Activated naive CD4-positive, alpha-beta T cell (primary cell): ENCODE measurements at places on chromosomes 3 and 15.
A peak's percentile ranks its signal among the peaks of the same experiment; 100 is the strongest.

DNA sequence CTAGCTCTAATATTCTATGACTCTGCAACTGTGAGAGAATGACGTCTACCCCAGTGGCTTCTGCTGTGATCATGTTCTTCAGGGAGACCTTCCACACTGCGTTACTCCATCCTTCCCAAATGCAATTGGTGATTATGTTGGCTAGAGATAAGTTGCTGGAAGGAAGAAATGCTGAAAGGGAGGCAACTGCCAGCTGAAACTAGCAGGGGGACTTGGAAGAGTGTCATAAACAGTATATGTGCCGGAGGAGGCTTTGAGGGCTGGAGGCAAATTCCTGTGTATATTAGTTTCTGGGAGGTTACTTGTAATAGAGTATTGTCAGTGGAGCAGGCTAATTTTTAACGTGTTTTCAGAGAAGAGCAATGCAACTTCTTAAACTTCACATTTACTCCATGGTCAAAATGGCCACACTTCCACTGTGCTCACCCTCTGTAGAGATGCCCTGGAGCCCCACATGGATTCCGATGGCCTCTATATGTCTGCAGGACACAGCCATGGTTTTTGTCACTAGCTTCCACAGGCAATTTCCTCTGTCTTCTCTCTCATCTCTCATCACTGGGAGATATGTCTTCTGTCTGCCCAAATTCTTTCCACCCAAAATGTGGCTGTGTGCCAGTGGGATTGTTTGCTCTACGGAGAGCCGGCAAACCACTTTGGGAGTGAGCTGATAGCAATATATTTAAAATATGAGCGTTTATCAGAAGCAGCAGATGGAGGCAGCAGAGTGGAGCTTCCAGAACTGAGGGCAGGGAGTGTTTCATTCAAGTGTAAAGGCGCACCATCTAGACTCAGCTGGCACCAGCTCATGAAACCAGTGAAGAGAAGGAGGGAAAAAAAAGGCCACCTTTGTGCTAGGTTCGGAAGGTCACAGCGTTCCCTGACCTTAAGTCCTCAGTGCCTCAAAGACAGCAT lies 13.3 kb upstream of the CD47 start:
- no peak for DNase-seq

DNA sequence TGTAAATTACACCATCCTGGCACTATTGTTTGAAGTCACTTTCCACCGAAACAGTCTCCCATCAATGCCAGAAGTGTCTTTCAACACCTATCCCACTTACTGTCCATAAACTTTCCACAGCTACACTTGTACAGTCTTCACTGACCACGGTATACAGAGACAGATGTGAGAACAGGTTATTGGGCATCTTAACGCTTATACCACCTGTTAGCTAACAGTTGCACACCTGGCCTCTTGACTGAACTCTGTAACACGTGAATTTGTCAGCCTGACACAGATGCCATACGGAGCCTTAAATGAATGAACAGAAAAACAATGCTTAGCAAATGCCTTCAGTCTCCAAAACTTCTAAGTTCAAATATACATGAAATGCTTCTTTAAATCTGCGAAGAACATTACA lies 440.5 kb downstream of the SHQ1 start:
- DNase-seq, result no peak

DNA sequence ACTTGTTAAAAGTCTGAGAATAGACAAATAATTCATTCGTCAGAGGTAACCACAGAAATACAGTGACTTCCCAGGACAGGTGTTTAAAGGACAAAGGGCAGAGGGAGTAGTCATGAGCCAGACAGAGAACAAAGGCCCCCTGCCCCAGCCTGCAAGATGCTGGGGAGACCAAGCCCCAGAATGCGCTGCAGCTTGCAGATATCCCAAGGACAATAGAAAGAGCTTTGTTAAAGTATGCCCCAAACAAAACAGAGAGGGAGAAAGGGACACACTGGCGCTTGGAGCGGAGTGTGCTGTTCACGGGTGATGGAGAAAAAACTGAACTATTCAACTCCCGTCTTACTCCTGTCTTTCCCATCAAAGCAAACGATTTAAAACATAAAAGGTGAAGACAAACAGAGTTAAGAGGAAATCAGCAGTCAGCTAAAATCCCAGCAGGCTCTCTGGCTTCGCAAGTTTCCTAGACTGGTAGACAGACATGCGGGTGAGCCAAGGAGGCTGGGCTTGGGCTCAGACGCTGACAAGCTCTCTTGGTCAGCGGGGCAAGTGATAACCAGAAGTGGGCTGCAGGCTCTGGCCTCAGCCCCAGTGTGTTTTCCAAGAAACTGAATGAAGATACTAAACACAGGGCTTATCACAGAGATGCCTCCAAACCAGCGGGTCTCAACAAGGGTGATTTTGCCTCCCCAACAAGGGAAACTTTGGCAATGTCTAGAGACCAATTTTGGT lies 130.1 kb downstream of the UACA start:
- DNase-seq, result no peak

GRCh38 chr3:182469086-182469485 lies 324.2 kb upstream of the ATP11B start:
- DNase-seq, result no peak

GRCh38 chr3:183265834-183266417 lies 12.9 kb downstream of the B3GNT5 start:
- DNase-seq, result peak; percentile 2

DNA sequence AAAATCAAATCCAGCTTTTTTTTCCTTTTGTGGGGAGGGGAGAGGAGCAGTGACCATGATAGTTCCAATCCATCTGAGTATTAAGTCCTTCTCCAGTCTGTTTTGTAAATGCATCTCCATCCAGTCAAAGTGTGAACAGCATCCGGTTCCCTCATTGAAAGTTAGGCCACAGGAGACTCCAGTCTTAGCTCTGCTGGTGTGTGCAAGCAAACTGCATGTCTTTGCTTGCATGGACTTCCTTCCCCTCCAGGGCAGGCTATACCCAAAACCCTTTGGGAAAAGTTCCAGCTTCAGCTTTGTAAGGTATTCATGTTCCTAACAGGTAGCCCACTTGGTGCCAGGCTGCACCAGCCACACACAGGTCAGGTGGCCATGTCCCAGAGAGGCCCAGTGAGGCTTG lies 3.1 kb upstream of the MAN2C1 start:
- no peak for DNase-seq

DNA sequence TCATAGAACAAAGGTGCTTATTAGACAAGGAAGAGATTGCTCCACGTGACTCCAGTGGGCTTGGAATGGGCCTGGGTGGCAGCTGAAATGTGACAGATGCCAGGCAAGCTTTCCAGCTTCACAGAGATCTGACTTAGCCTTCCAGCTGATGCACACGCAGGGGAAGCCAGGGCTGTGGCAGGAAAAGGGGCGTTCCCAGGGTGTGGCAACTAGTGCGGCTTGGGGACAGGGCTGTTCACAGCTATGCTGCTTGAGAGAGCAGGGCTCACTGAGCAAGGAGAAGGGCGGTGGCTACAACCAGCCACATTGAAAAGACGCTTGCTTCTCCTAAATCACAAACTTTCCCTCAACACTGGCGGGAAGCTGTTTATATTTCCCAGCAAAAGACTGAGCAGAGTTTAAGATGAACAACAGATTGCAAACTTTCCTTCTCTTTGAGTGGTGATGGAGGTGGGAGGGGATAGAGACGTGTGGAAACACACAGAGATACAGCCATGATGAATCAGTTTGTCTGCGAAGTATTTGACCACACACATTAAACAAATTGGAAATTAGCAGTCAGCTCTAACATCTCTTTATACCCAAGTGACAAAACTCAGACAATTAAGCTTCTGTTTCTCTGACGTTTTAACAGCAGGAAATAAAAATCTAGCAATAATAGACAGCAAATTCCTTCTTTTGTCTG lies 127.5 kb downstream of the BDH1 start:
- DNase-seq, result no peak

GRCh38 chr3:124351430-124352148 lies 359.7 kb upstream of the ROPN1 start:
- no peak for DNase-seq

- no peak for DNase-seq
These were observed 199.8 kb downstream of the STT3B start for GRCh38 chr3:31732548-31732947.

DNA sequence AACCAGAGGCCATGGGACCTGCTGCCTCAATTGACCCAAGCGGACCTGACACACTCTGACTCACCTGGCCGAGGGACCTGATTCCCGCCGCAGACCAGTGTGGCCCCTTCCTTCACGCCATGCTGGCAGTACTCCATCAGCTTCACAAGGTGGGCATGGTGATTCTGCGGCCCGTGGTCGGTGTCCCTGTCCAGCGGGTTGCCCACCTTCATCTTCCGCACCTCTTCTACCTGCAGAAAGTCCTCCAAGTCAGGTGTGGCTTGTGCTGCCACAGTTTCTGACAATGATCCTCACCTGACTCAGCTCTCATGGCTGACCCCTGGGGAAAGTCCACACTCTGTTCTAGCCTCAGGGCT lies 25.9 kb upstream of the SLC41A3 start:
- DNase-seq, result no peak

DNA sequence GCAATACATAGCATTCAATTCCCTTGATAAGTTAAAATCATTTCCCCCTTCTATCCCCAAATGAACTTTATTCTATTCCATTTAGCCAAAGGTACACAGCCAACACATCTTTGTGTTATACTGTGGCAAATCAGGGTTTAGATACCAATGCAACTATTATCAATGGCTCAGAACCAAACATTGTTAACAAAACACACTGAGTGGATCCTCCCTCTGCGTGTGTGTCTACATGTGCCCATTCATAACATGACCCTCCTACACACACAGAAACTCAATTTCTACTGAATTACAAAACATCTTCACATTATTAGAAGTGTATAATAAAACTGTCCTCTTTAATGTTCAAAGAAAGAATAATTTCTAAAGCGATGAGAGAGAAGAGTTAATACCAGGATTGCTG lies 1.3 kb downstream of the TTBK2 start:
- DNase-seq, result no peak

- no peak for DNase-seq
These were observed 33.7 kb upstream of the GPR171 start for GRCh38 chr3:151236736-151237135.

GRCh38 chr3:80094589-80094988 lies 326.8 kb upstream of the ROBO1 start:
- no peak for DNase-seq

GRCh38 chr3:54360320-54360719 lies 238.0 kb downstream of the CACNA2D3 start:
- no peak for DNase-seq

- no peak for DNase-seq
These were observed 168.8 kb upstream of the TOPAZ1 start for GRCh38 chr3:44072601-44073540.

- no peak for DNase-seq
These were observed 12.7 kb downstream of the CNTN3 start for GRCh38 chr3:74601793-74602192.

DNA sequence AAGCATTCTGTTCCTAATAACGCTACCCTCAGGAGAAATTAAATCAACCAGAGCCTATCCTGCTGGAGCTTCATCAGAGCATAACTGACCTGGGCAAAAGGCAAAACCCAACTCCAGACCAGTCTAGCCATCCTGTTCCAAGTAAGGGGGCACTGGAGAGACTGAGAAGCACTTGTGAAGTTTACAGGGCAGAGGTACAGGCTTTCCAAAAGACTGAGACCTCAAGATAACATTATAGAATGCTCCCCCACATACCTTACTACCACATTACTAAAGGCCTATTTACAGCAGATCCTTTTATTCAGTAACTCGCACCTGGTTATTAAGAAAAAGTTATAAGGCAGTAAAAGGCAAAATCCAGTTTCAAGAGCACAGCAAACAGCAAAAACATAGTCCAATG lies 35.5 kb downstream of the RFX7 start:
- no peak for DNase-seq

DNA sequence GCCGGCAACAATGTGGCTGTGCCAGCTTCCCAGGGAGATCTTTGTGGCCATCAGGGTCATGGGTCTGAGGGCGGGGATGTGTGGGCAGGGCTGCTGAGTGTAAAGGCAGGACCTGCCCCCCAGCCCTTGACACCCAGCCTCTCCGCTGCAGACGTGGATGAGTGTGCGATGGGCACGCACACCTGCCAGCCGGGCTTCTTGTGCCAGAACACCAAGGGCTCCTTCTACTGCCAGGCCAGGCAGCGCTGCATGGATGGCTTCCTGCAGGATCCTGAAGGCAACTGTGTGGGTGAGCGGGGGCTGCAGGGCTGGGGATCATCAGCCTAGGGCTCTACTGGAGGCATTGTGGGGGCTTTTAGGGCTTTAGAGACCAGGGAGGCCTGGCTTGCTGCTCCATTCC lies 78.8 kb downstream of the FBLN2 start:
- no peak for DNase-seq

DNA sequence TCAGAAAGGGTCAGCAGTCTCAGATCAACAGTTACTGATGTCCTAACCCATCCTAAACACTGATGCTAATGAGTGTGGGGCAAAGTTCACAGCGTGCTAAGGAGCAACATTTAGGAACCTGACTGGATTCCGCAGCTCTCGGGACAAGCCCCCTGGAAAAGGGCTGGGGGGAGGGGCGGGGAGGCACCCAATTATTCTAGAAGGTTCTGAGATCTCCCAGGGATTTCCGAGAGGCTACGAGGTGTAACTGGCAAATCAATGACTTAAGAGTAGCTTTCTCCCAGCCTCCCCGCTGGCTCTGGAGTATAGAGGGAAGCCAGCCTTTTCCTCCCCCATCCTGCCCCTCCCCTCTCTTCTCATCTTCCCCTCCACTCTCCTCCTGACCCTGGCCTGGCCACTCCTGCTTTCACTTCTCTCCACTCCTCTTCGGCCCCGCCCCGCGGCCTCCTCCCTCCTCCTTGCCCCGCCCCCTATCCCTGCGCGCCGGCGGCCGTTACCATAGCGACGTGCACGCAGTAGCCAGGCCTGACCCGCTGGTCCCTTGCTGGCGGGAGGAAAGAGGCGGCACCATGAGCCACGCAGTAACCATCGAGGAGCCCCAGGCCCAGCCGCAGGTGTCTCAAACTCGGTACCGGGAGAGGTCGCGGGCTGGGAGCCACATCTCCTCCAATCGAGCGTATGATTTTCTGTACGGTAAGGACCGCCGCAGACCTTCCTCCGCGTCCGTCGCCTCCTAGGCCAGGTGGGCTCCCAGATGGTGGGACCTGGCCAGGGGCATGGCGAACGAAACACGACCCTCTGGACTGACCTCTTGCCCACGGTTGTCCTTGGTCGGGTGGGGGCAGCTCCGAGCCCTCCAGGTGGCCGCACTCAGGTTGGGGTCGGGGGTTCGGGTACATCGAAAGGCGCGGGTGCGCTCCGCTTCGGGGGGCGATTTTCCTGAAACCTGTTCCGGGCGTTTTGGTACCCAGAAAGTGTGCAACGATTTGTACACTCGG lies at the start of gene CFAP91:
Gene CFAP91, plus strand, starts transcription at position 493 of the 998 bp plus-strand sequence. Its CDS starts 77 bp downstream, at position 570.
- DNase-seq, result peak; percentile 46

DNA sequence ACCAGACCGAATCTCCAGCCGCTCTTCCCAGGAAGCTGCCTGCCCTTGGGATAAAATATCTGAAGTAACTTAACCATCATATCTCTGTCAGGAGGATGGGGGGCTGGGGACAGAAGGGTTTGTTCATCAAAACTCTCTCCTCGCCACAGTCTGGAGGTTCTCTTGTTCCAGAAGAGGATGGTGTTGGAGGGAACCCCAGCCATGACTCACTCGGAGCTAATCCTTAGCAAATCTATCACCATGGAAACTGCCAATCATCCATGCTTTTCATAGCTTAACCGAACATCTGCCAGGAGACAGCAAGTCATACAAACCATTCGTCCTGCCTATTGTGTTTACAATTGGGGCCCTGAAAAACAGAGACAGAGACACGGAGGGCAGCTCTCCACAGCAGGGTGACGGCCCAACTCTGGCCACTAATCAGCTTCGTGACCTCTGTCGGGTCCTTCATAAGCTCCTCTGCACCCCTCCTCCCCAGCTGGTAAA lies 73.8 kb upstream of the HEG1 start:
- DNase-seq, result no peak

- no peak for DNase-seq
These were observed 614.4 kb downstream of the FHIT start for GRCh38 chr3:60636846-60637245.
